Stimulated activated CD4-positive, alpha-beta T cell treated with anti-CD3 and anti-CD28 coated beads, Interleukin-1b, Interleukin-23, amount 100 ng/mL, for 1 hour (primary cell): ENCODE measurements at places on chromosomes 1 and 21.

GRCh38 chr1:161718559-161719324, 2.6 kb upstream of the FCRLB start:
- DNase-seq, result no peak

DNA sequence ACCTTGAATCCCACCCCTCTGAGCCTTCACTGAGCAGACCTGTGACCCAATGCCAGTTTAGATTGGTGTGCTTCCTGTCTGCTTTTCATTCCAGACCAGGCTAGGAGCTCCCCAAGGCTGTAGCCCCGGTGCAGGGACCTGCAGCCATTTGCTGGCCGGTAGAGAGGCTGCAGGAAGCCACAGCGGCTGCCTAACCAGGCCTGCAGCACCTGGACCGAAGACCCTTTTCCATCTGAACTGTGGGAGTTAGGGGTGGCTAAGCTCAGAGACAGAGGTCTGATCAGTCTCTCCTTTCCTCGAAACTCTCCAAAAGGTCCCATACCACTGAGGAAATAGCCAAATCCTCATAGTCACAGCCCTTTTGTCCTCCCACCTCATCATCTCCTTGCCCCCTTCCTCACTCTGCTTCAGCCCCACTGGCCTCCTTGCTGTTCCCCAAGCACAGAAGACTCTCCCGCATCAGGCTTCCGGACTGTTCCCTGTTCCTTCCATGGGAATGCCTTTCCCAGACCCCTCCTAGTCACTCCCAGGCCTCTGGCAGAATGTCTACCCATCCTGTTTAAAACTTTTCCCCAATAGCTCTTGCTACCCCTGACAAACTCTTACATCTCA, 674 bp upstream of the TTC4 start:
- no peak for DNase-seq

DNA sequence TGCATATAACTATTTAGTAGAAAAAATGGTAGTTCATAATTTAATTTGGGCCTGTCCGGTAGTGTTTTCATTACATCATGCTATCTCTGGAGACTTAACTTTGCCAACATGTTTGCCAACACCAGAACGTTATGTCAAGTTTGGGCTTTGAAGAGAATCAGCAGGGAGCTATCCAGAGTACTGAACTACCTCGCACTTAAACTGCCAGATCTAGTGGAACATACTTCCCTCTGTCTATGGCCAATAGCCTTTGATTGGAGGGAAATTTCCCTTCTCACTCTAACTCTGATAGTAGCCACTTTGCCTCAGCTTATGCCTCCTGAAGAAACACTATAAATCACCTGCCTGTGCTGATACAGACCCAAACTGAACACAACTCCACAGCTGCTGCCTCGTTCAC, 10.0 kb downstream of the LRRC53 start:
- DNase-seq, result no peak

- DNase-seq, result no peak
Measured at GRCh38 chr21:45096217-45096616, 21.8 kb downstream of the ADARB1 start.

DNA sequence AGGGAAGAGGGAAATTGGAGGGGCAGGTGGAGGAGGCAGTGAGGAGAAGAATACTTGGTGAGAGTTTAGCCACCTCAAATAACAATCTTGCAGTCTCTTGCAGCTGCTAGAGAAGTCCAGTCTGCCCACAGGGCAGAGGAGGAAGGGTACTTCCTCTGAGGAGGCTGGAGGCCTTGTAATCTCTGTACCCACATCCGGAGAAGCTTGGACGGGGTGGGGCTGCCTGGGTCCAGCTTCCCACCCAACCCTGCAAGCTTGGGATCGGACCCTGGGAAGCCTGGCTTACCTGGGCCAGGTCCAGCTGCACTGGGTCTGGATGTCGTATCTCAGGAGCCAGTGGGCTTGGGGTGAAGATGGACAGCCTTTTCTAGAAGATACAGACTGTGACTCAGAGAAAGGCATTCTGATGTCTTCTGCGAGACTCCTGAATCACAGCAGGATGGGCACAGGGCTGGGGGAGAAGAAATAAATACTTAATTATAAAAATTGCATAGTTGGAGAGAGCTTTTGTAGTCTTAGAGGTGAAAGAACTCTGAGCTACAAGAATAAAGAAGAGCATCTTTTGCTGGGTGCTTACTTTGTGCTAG, 111.8 kb upstream of the JUN start:
- DNase-seq, result no peak
